ENCODE measurements at places on chromosomes 11 and 22.

DNA sequence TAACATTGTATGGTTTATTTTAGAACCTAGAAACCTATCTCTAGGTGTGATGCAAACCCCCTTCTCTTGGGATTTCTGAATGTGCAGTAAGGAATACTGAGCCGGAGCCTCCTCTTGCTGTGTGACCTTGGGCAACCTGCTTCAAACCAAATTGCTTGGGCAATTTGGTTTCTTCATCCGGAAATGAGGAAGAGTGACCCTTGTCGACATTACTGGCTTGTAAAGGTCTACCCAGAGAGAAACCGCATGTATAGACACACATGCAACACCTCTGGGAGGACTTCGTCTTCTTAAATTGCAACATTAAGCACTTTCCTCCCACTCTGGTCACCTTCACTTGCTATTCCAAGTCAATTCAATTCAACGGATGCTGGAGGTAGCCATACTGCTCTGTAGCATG is 19.6 kb upstream of the TP53I11 start:
- no peak for DNase-seq

DNA sequence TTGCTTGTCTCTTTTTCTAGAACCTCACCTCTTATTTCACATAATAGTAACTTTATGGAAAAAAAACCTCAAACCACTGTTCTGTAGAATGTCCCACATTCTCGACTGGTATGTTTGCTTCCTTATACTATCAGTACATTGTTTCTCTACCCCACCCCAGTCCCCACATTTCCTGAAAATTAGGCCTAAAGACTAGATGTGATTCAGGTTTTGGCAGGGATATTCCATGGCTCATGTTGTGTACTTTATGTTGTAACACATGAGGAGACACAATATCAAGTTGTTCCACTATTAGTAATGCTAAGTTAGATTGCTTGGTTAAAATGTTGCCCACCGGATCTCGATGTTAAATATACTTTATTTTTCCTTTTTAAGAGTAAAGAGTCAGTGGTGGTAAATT is 34.7 kb downstream of the DDIAS start:
- no peak for DNase-seq

- DNase-seq: peak; percentile 66
Measured at GRCh38 chr22:27809226-27809603, 7.7 kb upstream of the MN1 start.

- DNase-seq: no peak
Measured at GRCh38 chr11:78244546-78245255, 56.0 kb downstream of the USP35 start.

Data from SK-N-DZ (cell line).